ENCODE measurements at places on chromosomes 1 and 21. TPM values are rescaled to one million over a fixed set of nuclear protein-coding genes. Genes with fewer than 3 reads are reported as not detected.

GRCh38 chr1:161933592-161934588 lies 89.8 kb downstream of the OLFML2B start:
- H3K36me3 ChIP-seq = no peaks in the 10 kb centered on the region
- no peaks in the 10 kb centered on the region for H3K27me3 ChIP-seq
- DNase-seq = no peak
- no peak overlapping the region for H3K27ac ChIP-seq
- no peak overlapping the region for H3K4me3 ChIP-seq

- H3K27ac ChIP-seq = no peak overlapping the region
- no peak overlapping the region for H3K4me3 ChIP-seq
- H3K36me3 ChIP-seq = no peaks in the 10 kb centered on the region
- H3K4me1 ChIP-seq = no peaks in the 10 kb centered on the region
Observed at GRCh38 chr1:99768104-99768503, 1.7 kb upstream of the FRRS1 start.

S100A12 gene
- 1.5 TPM for total RNA-seq

ZFP69B gene
- total RNA-seq = 0.48 TPM

KRTAP12-2 gene
- total RNA-seq = not detected

KRTAP13-4 gene
- not detected for total RNA-seq
